ENCODE measurements at places on chromosomes 3 and 15.

- no peak for DNase-seq
These were observed 179.6 kb downstream of the FEZF2 start for GRCh38 chr3:62193586-62194345.

DNA sequence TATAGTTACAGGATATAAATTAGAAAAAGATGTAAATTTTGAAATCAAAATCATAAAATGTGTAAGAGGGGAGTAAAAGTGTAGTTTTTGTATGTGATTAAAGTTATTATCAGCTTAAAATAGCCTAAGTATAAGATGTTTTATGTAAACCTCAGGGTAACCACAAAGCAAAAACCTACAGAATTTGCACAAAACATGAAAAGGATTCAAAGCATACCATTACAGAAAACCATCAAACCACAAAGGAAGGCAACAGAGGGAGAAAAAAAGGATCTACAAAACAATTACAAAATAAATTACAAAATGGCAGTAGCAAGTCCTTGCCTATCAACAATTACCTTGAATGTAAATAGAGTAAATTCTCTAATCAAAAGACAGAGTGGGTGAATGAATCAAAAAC, 36.7 kb upstream of the MYLK start:
- DNase-seq: no peak

DNA sequence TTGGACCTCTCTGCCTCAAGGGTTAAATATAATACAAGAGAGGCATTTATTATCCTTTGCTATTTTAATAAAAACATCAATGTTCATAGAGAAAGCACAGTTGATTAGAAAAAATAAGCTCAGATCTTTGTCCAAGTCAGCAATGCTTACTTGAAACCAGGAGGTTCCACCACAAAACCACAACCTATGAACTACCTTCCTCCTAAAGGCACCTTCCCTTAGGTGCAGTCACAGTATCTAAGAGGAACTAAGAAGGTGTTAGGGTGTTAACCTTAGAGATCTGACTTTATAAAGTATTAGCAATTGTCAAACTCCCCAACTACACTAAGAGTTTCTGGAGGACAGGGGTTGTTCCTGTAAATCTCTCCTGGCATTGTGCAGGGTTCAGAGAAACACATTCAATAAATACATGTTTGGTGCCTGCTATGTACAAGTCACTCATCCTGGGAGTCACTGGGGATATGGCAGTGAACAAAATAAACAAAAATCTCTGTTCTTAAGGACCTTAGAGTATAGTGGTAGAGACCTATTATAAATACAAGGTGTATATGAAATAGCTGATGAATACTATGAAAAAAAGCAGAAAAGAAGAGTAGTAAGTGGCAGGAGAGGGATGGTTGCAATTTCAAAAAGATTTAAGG, 208.6 kb downstream of the NFKBIZ start:
- DNase-seq: no peak

DNA sequence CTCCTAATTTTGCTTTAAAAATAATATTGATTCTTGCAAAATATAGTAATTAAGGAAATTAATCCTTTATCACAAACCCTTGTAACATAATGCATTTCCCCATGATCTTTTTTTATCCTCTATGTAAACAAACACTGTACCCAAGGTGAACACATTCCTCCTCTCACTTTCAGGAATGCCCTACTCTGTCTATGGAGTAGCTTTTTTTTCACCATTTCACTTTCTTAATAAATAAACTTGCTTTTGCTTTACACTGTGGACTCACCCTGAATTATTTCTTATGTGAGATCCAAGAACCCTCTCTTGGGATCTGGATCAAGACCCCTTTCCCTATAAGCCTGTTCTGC, 90.5 kb upstream of the LRRN1 start:
- no peak for DNase-seq

DNA sequence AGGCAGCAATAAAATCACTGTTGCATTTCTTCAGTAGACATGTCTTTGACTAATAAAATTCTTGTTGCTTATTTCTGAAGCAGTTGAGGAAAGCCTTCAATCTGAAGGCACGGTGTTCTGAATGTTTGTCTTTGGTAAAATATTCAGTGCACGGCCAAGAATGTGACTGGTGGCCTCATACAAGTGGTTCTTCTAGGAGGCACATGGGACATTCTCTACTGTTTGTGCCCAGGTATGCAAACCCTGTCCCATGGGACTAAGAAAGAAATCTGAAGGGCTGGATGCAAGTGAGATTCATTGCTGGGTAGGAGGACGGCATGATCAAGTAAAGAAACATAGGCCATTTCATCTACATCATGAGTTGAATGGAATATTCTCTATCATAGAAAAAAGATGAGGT, 250.6 kb upstream of the NR2F2 start:
- DNase-seq: no peak

DNA sequence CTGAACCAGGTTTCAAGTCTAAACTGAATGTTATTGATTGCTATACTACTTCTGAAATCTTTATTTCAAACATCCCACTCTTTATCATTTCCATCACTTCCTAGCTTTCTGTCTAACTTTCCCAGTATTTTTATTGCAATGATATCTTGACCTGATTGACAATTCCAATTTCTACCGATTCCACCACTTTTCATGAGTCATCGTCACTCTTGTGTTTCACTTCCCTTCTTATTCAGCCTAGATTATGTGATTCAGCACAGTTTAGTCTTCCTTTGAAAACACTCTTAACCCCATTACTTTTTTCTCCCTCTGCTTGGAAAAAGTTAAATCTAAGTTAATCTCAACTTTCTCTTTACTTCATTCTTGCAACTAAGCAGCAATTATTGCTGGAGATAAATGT, 62.6 kb downstream of the SLC7A14 start:
- DNase-seq: no peak

DNA sequence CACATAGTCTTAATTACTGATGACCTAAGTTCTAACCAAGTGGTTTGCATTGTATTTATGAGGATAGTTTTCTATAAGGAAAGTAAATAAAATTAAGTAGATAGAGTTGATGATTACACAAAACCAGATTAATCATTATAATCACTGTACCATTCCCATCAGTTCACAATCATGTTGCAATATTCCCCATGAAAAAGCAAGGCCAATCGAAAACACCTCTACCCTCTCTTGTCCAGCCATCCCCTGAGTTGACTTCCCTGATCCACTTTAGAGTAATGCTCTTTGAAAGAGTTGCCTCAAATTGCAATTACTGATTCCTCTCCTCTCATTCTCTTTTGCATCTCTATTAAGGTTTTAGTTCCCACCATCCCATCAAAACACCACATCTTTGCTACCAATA, 21.0 kb downstream of the BCHE start:
- DNase-seq: no peak

GRCh38 chr3:44363591-44363990, 25.0 kb downstream of the TCAIM start:
- no peak for DNase-seq

GRCh38 chr15:87959662-87960061, 296.9 kb downstream of the NTRK3 start:
- no peak for DNase-seq

GRCh38 chr3:36891701-36892160, 53.1 kb downstream of the TRANK1 start:
- no peak for DNase-seq

GRCh38 chr3:9914559-9915253, 2.2 kb upstream of the IL17RC start:
- no peak for DNase-seq

DNA sequence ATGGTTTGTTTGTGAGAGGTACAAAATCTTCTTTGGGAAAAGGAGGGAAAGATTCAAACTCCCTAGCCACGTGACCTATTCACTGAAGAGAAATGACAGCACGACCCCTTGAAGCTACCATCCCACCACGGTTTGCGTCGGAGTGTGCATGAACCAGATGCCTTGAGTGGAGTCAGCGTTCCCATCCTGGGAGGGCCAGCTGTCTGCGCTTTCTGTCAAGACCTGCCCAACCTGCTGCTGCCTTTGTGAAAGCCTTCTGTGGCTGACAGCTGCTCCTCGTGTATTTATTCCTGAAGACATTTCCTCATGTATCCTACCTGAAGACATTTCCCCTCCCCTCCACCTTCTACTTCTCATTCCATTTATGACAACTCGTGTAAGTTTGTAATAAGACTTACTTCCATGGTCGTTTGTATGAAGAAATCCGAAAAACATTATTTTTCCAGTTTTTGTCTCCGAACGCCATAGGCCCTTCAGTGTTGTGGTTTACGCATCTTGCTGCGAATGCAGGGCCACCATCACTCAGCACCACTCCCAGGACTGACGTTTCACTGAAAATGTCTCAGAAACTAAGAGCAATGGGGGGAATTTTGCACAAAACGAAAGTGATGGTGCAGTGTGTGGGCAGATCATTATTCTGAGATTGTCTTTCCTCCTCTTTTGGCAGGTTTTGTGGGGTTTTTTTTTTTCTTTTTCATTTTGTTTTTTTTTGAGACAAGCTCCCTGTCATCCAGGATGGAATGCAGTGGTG, 18.9 kb downstream of the EBLN2 start:
- DNase-seq: no peak

GRCh38 chr3:74789111-74789510, 174.7 kb upstream of the CNTN3 start:
- no peak for DNase-seq
